ENCODE measurements at places on chromosomes 13 and 19.

- no peak for DNase-seq
These were observed 19.2 kb downstream of the ATCAY start for GRCh38 chr19:3899531-3900294.

DNA sequence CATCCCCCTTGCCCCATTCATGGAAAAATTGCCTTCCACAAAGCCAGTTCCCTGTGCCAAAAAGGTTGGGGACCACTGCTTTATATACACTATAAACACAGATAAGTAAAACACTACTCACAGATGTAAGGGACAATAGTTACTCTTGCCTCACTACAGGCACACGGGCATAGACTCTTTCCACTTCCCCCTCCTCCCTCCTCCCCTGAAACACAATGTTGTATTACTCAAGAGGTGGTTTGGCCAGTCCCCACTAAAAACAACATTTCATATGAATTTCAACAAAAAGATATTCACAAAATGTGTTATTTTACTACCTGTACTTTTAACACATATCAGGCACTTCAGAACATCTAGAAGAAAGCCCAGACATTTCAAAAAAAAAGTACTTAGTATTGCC lies 45.1 kb downstream of the EPSTI1 start:
- DNase-seq = no peak

- no peak for DNase-seq
These were observed 18.0 kb upstream of the C1QTNF9B start for GRCh38 chr13:23915308-23915707.

- DNase-seq = no peak
These were observed 601.8 kb downstream of the SLITRK6 start for GRCh38 chr13:85197431-85197830.

DNA sequence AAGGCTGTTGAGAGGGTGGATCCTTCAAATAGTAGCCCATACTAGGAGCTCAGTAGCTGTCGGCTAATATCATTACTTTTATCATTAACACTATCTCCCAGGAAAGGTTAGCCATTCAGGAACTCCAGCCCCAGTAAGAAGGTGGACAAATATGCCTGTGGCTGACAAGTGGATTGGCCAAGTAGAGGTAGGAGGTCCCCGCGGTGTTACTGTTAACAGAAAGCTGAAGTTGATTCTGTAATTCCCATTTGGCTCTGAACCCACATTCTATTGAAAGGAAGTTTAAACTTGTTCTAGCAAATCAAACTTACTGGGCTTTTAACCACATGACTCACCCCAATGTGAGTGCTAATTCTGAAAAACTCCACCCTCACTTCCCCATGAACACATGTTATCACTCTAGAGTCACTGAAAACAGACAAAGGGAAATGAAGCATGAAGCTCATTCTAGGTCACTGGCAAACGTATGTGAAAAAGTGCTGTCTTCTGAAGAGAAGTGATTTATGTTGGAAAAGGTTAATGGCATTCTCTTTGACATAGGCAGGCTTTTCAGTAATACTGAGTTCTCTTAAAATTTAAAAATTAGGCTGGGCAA lies 273.5 kb downstream of the FGF14 start:
- no peak for DNase-seq

GRCh38 chr19:33780746-33781145 lies 15.9 kb upstream of the KCTD15 start:
- no peak for DNase-seq

GRCh38 chr13:114064450-114065140 lies 67.8 kb downstream of the RASA3 start:
- DNase-seq = no peak

DNA sequence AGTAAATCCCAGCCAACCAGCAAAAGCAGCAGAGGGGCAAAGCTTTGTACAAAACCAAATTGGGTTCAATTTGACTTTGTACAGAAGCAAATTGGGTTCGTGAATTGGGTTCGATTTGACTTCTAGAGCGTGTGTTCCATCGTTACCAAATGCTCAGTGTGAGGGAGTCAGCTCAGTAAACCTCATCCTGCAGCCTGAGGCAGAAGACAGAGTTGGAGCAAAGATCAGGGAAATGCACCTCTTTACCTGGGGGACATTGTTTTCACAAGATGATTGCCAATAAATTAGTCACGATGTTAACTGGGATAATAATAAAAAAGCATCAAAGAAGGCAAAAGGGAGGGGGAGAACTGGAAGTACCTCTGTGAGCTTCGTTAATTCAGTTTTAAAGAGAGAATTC lies 1.5 kb downstream of the RAB20 start:
- no peak for DNase-seq

- peak; percentile 29 for DNase-seq
These were observed 304.1 kb downstream of the FGF14 start for GRCh38 chr13:102097708-102098107.

GRCh38 chr13:103250071-103250470 lies 183.9 kb upstream of the SLC10A2 start:
- DNase-seq = no peak

- DNase-seq = no peak
These were observed 17.7 kb downstream of the METTL21C start for GRCh38 chr13:102677122-102677521.

DNA sequence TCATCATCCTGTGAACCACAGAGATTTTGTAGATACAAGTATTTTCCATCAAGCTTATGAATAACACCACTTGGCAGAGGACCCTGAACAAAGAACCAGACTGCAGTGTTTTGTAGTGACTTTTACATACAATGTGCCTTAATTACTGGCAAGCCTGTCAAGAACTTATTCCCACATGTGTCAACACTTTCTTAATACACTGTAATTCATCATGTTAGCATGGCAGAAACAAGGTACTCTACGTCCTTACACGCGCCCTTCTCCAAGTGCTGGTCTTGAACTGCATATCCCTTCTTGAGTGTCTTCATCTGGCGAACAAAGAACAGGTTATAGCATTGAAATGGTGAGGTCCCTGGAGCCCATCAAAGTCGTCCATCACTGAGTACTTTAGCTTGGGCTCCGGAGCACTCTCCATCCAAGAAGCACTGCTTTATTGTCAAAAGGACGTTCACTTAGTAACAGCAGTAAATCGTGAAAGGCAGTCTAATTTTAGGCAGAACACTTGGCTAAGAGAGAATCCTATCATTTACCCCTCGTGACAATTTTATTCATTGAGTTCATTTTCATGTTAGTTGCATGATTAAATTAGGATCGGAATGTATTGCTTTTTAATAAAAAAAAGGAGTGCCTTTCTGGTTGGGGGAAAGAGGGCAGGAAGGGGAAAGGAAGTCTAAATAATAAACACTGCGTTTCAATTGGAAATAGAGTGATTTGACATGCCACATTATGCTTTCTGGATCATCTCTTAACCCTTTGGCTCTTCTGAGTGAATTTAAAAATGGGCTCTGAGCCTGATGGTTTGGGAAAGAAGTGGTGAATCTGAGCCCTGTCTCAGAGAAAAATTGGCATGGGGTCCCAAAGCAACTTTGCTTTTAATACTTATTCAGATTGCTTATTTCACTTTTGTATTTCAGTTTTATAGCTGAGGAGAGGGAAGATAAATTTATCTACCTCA lies 376.1 kb downstream of the DLEU7 start:
- DNase-seq = no peak

GRCh38 chr19:38698225-38699026 lies 45.8 kb downstream of the CAPN12 start:
- peak; percentile 17 for DNase-seq

GRCh38 chr19:7224209-7224686 lies 70.0 kb downstream of the INSR start:
- DNase-seq = peak; percentile 50

GRCh38 chr13:106714271-106714982 lies 146.5 kb upstream of the ARGLU1 start:
- no peak for DNase-seq

- peak; percentile 80 for DNase-seq
These were observed 10.5 kb downstream of the ZNF112 start for GRCh38 chr19:44345959-44346358.

- DNase-seq = no peak
These were observed 454.9 kb downstream of the LMO7 start for GRCh38 chr13:76091076-76091475.

GRCh38 chr19:50490991-50491472 lies 14.4 kb upstream of the GARIN5A start:
- DNase-seq = no peak

- DNase-seq = no peak
These were observed 26.3 kb downstream of the SKA3 start for GRCh38 chr13:21150013-21150412.

DNA sequence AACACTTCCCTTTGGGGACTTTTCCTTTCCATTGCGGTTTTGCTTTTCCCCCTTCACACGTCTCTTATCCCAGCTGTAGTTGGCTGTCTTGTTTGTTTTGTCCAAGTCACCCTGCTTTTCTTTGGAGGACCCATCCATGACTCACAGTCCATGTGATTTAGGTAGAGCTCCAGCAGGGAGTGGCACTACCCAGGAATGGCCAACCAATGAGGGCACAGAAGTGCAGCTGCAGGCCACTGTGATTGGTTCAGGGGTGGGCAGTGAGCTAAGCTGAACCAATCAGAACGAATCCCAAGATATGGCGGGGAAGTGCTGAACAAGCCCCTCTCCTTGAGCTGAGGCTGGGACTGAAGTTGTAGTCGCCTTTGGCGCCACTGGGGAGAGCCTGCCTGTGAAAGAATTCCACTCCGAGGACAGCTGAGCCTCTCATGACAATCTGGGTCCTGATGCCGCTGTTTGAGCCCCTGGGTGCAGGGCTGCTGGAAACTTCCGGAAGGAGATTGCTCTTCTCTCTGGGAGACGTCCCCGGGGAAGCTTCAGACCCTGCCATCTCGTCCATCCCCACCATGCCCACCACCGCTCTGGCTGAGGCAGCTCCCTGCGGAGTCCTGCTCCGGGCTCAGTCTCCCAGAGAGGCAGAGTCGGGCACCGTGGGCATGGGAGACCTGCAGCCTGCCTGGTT lies 62.9 kb upstream of the URI1 start:
- no peak for DNase-seq

- peak; percentile 74 for DNase-seq
These were observed 72.9 kb upstream of the UQCRFS1 start for GRCh38 chr19:29285878-29286277.

GRCh38 chr13:98321395-98321794 lies 144.3 kb upstream of the RNF113B start:
- no peak for DNase-seq

DNA sequence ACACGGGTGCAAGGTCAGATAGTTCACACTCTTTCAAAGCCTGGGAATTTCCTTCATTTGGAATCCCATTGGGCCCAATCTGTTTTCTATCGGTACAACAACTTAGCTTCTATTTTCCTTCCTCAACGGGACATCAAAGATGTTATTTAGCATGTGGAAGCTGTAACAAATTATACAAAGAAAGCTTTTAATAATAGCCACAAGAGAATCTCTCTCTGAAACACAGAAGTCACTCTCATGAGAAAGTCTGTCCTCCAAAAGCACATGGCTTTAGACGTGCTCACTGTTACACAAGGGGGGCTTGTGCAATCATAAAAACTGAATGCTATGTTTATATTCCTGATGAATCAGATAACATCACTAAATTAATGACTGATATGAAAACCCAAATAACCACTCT lies 28.9 kb upstream of the CYSLTR2 start:
- DNase-seq = no peak

GRCh38 chr19:2922987-2923386 lies 21.8 kb downstream of the ZNF77 start:
- DNase-seq = no peak

DNA sequence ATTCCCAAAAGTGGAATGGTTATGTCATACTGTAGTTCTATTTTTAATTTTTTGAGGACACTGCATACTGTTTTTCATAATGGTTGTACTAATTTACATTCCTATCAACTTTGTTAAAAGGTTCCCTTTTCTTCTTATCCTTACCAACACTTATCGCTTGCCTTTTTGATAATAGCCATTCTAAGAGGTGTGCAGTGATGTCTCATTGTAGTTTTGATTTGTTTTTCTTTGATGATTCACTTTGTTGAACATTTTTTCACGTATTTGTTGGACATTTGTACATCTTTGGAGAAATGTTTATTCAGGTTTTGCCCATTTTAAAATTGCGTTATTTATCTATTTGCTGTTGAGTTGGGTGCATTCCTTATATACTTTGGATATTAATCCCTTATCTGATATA lies 188.8 kb upstream of the SPRY2 start:
- DNase-seq = no peak

GRCh38 chr13:96650301-96650886 lies 343.9 kb downstream of the OXGR1 start:
- no peak for DNase-seq
